Sigmoid colon (tissue), 7 donors: ENCODE measurements at places on chromosomes 7 and 10. TPM values are rescaled to one million over a fixed set of nuclear protein-coding genes. Genes with fewer than 3 reads are reported as not detected.

- peaks cover 14% of the 10 kb centered on the region for H3K4me1 ChIP-seq
- no peak for DNase-seq
- no peaks in the 10 kb centered on the region for H3K27me3 ChIP-seq
- H3K36me3 ChIP-seq, result no peaks in the 10 kb centered on the region
These were observed 6.9 kb downstream of the TMEM60 start for GRCh38 chr7:77791336-77791735.

- H3K4me1 ChIP-seq, result peaks cover 4% of the 10 kb centered on the region
- no peak overlapping the region for H3K27ac ChIP-seq
- no peak for DNase-seq
- H3K36me3 ChIP-seq, result no peaks in the 10 kb centered on the region
- no peaks in the 10 kb centered on the region for H3K27me3 ChIP-seq
- no peak overlapping the region for H3K4me3 ChIP-seq
These were observed 95.3 kb downstream of the HDAC9 start for GRCh38 chr7:18590744-18591340.

The FUOM gene
- polyA plus RNA-seq, result 98.0 TPM

The ZNF12 gene
- polyA plus RNA-seq, result 4.4 TPM

- no peak for DNase-seq
- no peaks in the 10 kb centered on the region for H3K27me3 ChIP-seq
- no peaks in the 10 kb centered on the region for H3K4me1 ChIP-seq
- no peak overlapping the region for H3K4me3 ChIP-seq
These were observed 133.0 kb upstream of the ZNF32 start for GRCh38 chr10:43781480-43782361.

GRCh38 chr10:72344932-72345331 is 9.8 kb downstream of the DNAJB12 start:
- DNase-seq, result no peak
- no peaks in the 10 kb centered on the region for H3K4me1 ChIP-seq
- no peak overlapping the region for H3K27ac ChIP-seq
- H3K4me3 ChIP-seq, result no peak overlapping the region

The SPDYE2 gene
- polyA plus RNA-seq, result not detected

- no peaks in the 10 kb centered on the region for H3K27me3 ChIP-seq
- H3K4me1 ChIP-seq, result peaks cover 8% of the 10 kb centered on the region
- no peak for DNase-seq
- H3K36me3 ChIP-seq, result no peaks in the 10 kb centered on the region
- H3K27ac ChIP-seq, result peak overlapping the region; percentile 70
These were observed 177.9 kb upstream of the PLXDC2 start for GRCh38 chr10:19638182-19638895.

- no peaks in the 10 kb centered on the region for H3K36me3 ChIP-seq
- no peaks in the 10 kb centered on the region for H3K27me3 ChIP-seq
- DNase-seq, result no peak
- H3K27ac ChIP-seq, result no peak overlapping the region
- peaks cover 19% of the 10 kb centered on the region for H3K4me1 ChIP-seq
These were observed 247.6 kb downstream of the AUTS2 start for GRCh38 chr7:69845721-69846495.

The FGFBP3 gene
- 1.2 TPM for polyA plus RNA-seq
